Epithelial cell of proximal tubule (primary cell): ENCODE measurements at places on chromosomes 4 and X.

GRCh38 chrX:9873952-9874351 is 87.7 kb downstream of the SHROOM2 start:
- DNase-seq: no peak

DNA sequence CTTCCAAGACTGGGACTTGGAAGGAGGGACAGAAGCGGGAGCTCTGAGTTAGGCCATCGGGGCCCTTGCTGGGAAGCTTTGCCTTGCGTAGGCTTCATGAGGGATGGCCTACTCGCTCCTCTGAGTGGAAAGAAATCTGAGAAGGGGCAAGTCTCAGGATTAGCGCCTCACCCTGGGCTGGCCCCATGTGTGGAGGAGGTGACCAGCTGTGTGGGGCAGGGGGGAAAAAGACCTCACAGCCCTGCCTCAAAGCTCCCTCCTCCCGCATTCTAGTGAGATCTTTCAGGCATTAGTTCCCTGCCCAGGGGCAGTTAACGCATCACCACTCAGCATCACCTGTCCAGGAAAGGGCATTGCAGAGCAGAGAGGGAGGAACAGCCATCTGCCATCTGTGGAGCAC is 156.1 kb downstream of the ENPP6 start:
- DNase-seq: no peak

GRCh38 chrX:37470711-37471110 is 100.8 kb upstream of the LANCL3 start:
- DNase-seq: no peak

- no peak for DNase-seq
Measured at GRCh38 chr4:170770664-170771063, 680.9 kb upstream of the AADAT start.
